CD4-positive, alpha-beta T cell treated with Interleukin-4 for 4 hours (primary cell): ENCODE measurements at places on chromosomes 11 and 22.
A peak's percentile ranks its signal among the peaks of the same experiment; 100 is the strongest.

DNA sequence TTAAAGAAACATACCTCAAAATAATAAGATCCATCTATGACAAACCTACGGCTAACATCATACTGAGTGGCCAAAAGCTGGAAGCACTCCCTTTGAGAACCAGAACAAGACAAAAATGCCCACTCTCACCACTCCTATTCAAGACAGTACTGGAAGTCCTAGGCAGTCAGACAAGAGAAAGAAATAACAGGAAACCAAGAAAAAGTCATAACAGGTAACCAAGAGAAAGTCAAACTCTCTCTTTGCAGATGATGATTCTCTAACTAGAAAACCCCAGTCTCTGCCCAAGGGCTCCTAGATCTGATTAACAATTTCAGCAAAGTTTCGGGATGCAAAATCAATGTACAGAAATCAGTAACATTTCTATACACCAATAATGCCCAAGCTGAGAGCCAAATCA is 35.6 kb downstream of the TMEM123 start:
- DNase-seq, result peak; percentile 53

DNA sequence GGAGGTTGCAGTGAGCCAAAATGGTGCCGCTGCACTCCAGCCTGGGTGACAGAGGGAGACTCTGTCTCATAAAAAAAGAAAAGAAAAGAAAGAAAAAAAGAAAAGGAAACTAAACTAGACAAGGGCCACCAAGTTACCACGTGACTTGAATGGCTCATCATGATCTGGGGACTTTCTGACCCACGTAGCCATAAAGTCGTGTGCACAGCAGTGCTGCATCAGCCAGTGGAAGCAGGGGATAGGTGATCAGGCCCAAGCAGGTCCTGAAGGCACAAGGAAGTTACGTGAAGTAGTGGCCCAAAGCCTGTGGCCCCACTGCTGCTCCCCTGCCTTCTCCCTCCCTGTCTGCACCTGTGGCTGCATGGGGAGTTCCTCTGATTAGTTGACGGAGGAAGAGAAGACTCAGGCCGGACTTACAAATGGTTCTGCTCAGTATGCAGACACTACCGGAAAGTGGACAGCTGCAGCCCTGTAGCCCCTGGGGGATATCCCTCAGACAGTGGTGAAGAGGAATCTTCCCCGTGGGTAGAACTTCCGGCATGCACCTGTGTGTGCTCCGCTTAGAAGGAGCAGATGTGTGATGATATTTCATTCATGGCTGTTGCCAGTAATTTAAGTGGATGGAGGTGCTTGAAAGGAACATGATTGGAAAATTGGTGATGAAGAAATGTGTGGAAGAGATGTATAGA is 18.2 kb upstream of the CD81 start:
- DNase-seq, result no peak

DNA sequence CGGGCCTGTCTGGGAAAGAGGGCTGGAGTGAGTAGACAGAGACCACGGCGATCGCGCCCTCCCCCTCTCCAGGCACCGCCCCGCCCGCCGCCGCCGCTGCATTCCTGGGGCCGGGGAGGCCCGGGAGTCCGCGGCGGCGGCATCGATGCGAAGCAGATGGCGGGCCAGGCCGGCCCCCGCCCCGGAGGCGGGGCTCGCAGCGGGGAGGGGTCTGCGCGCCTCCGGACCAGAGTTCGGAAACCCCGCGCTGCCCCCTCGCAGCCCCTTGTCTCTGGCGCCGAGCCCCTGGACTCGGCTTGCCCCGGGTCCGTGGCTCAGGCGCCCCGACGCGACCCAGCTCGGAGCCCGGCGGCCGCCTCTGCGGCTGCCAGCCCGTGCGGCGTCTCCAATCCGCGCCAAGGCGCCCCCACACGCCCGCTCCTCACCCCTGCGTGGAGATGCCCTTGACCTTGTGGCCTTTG is 1.3 kb downstream of the SCARF2 start:
- DNase-seq, result no peak

- no peak for DNase-seq
Observed at GRCh38 chr11:110243791-110244190, 52.6 kb downstream of the RDX start.

DNA sequence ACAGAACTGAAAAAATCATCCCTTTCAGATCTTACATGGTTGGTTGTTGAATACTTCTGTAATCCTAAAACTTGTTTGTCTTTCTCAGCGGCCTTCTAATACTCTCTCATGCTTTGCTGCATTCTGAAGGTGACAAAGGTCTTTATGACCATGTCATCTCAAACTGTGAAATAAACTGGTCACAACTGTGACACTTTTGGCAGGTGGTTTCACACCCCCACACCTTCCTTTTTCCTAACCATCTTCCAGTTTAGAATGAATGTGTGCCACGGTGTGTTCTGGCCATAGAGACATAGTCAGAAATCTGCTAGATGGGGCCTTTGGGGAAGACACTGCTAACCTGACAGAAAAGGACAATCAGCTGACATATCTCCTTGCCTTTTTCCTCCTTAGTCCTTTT is 14.7 kb upstream of the RFPL3 start:
- DNase-seq, result no peak

GRCh38 chr22:20130731-20131596 is 640 bp upstream of the ZDHHC8 start:
- peak; percentile 73 for DNase-seq

- no peak for DNase-seq
Observed at GRCh38 chr11:120424185-120424969, 87.2 kb upstream of the GRIK4 start.

DNA sequence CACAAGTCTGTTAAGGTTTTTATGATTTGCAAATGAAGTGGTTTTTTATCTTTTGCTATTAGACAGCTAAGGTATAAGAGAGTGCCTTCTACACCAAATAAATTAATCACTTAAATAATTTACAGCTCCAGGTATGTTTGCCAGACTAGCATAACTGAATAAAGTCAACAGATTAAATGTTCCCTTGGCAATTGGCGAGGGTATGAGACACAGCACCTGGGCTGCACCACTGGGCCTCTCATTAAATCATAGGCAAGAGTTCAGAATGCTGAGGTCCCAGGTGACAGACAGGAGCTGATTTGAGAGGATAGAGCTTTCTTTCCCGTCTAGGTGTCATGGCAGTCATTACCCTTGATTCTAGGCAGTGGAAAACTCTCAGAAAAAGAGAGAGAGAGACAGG is 62.6 kb upstream of the WT1 start:
- DNase-seq, result no peak
